ENCODE measurements at places on chromosomes 2 and 18.

DNA sequence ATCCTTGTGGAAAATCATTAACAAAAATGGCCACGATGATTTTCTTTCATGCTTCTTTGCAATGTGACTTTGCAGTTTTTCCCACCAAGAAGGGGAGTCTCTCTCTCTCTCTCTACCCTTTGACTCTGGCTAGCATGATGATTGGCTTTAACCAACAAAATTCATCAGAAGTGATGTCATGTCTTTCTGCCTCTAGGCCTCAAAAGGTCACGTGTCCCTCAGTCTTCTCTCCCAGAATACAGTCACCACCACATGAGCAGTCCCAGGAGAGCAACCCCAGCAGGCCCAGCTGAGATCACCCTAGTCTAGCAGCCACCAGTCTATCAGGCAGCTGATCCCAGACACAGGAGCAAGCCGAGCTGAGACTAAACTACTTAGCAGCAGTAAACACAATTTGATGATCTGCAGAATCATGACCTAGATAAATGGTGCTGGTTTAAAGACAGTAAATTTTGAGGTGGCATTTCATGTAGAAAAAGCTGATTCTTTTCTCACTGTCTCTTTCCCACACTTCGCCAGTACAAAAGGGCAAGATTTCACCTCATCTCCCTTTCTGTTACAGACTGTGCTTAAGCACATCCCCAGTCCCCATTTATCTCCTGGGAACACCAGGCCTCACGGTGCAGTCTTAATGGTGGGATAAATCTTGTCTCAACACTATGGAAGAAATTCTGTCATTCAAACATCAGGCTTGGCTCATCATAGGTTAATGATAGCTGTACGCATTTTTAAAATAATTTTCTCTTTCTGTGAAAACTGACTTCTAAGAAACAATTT is 132.7 kb downstream of the SCG2 start:
- DNase-seq: peak; percentile 49
- H3K36me3 ChIP-seq: no peaks in the 10 kb centered on the region
- peak overlapping the region; percentile 53 for H3K27ac ChIP-seq

DNA sequence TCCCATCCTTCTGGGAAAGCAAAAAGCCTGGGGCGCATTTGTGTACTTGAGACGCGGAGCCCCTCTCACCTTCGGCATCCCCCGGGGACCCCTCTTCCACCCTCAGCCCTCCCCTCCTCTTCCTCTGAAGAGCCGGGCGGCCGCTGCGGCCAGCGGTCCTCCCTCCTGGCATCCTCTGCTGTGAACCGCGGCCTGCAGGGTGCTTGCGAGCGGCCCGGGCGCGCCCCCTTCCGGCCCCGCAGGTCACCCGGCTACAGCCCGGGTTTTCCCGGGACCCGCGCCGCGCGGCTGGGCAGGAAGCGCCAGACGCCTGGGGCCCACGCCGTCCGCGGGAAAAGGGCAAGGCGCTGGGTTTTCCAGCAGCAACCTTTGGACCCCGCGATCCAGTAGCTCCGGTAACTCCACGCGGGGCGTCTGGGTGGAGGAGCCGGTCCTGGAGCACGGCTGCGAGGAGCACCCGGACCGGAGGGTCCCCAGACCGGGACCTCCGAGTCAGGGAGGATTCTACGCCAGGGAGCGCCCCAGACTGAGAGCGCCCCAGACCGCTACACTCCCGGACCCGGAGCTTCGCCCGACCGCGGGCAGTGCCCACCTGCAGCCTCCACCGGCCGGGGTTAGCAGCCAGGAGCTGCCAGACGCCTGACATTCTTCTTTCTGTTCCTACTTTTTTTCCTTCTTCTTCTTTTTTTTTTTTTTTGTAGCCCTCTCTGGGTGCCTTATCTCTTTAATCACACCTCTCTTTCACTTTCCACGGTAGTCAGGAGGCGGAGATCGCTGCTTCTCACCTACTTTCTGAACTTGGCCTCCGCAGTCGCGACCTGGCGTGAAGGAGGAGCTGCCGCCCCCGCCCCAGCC is at the start of gene IL18R1:
Gene IL18R1 (plus strand): TSS at position 271 of the 855 bp plus-strand sequence. CDS start 6,865 bp downstream, outside the sequence.
- no peaks in the 10 kb centered on the region for H3K27me3 ChIP-seq
- peak within 1 kb of the TSS; percentile 61 for H3K27ac ChIP-seq
- H3K36me3 ChIP-seq: no peaks in the 10 kb centered on the region
- DNase-seq: peak; percentile 54
- peak within 1 kb of the TSS; percentile 70 for H3K4me3 ChIP-seq

GRCh38 chr18:13558790-13559189 is 167.6 kb downstream of the FAM210A start:
- H3K4me1 ChIP-seq: peaks cover 22% of the 10 kb centered on the region
- H3K4me3 ChIP-seq: no peak overlapping the region
- no peaks in the 10 kb centered on the region for H3K36me3 ChIP-seq
- DNase-seq: no peak

GRCh38 chr2:118123561-118124232 is 35.4 kb downstream of the INSIG2 start:
- H3K27ac ChIP-seq: no peak overlapping the region
- H3K4me1 ChIP-seq: peaks cover 12% of the 10 kb centered on the region
- H3K27me3 ChIP-seq: no peaks in the 10 kb centered on the region
- H3K4me3 ChIP-seq: no peak overlapping the region
- no peak for DNase-seq

- no peak overlapping the region for H3K4me3 ChIP-seq
- H3K27ac ChIP-seq: no peak overlapping the region
- no peak for DNase-seq
Observed at GRCh38 chr2:15119722-15120175, 441.4 kb downstream of the NBAS start.

- no peaks in the 10 kb centered on the region for H3K36me3 ChIP-seq
- H3K4me1 ChIP-seq: peaks cover 59% of the 10 kb centered on the region
- H3K27ac ChIP-seq: peak overlapping the region; percentile 83
- no peak overlapping the region for H3K4me3 ChIP-seq
- no peaks in the 10 kb centered on the region for H3K27me3 ChIP-seq
Observed at GRCh38 chr18:63258749-63259566, 60.6 kb downstream of the BCL2 start.
